LHCN-M2 (cell line): ENCODE measurements at places on chromosomes 7 and 10. TPM values are rescaled to one million over a fixed set of nuclear protein-coding genes. Genes with fewer than 3 reads are reported as not detected.
A peak's percentile ranks its signal among the peaks of the same experiment; 100 is the strongest.

GRCh38 chr7:33044986-33045385, 17.6 kb downstream of the NT5C3A start:
- no peak for DNase-seq

Gene CYP3A7
- total RNA-seq: 0.06 TPM in 1 of 2 replicates, not detected in the other

DNA sequence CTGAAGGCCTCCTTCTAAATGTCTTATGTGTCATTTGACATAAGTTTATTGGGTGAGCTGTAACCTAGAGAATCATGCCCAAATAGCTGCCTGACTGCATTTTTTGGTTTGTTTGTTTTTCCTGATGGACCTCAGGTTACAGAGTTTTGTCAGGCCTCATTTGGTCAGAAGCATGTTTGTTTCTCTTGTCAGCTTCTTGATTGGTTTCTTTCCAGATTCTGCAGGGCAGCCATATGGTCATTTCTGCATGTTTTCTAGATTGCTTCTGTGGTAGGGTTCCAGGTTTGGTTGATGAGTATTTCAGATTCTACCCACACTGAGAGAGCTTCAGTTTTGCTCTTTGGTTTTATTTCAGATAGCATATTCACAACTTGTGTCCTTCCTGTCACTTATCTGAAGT, 28.0 kb downstream of the GLCCI1 start:
- DNase-seq: peak; percentile 63

- no peak for DNase-seq
These were observed 164.1 kb downstream of the EBF3 start for GRCh38 chr10:129799942-129800341.

GRCh38 chr10:13916384-13916947, 329.7 kb downstream of the PRPF18 start:
- no peak for DNase-seq

DNA sequence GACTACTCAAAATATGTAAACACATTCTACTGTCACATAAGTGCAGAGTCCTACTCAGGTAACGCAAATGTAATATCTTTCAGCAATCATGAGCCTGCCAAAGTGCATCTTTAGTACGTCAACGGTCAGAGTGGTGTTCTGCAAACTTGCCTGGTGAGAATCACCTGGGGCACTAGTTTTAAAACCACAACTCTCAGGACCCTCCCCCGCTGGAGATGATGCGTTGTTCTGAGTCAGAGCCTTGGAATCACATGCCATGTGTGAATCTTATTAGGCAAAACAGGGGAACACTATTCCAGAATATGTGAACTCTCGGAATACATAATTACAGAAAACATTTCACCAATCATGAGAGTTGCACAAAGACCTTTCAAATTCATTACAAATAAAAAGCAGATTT, 115.7 kb downstream of the TPK1 start:
- no peak for DNase-seq

- DNase-seq: no peak
These were observed 118.3 kb upstream of the ZNF438 start for GRCh38 chr10:31149835-31150512.

DNA sequence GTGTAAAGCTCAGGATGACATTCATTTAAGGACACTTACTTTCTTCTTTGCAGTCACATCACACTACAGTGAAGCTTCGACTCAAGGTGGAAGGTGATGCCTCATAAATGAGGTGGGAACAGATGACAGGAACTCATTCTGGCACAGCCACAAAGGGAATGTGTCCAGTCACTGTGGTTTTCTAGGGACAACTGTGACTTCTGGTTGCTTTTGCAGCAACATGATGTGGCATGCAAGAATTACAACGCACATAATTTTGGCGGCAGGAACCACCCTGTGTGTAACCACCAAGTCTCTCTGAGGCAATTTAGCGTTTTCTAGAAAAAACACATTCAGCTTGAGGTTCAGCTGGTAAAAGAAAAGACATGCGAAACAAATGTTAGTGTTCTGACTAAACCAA, 32.0 kb upstream of the FERD3L start:
- peak; percentile 86 for DNase-seq

DNA sequence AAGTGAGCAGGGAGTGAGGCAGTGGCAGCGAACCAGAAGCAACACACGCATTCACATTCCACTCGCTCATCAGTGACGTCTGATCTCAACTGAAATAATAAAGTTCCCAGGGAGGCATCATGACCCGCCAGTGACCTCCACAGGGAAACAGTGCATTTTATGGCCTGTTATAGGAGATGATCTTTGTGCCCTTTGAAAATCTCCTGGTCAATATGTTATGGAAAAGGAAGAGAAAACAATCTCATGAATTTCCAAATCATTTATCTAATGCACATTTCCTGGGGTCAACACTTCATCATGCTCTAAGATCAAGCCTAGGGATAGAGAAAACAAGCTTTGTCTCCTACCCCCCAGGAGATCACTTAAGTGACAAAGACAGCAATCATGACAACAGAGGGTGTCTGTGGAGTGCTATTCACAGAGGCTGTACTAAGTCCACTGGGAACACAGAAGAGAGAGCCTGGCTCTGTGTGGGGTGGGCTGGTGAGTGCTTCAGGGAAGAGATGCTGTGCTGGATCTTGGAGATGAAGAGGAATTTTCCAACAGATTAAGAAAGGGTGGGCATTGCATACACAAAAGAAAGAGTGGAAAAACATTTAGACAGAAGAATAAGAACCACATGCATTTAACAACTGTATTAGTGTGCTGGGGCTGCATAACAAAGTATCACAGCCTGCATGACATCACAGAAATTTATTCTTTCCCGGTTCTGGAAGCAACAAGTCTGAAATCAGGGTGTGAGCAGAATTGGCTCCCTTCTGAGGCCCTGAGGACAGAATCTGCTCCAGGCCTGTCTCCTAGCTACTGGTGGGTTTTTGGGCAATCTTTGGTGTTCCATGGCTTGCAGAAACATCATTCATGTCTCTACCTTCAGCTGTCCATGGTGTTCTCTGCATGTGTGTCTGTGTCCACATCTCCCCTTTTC, 613.9 kb upstream of the IGFBP3 start:
- DNase-seq: peak; percentile 89

Gene CLDN12
- 31.2 and 35.9 TPM in 2 replicates for total RNA-seq

Gene XRCC2
- total RNA-seq: 11.0 and 13.9 TPM in 2 replicates

Gene ACADSB
- 8.4 and 9.2 TPM in 2 replicates for total RNA-seq

GRCh38 chr10:88913788-88914187, 33.7 kb downstream of the STAMBPL1 start:
- DNase-seq: no peak

DNA sequence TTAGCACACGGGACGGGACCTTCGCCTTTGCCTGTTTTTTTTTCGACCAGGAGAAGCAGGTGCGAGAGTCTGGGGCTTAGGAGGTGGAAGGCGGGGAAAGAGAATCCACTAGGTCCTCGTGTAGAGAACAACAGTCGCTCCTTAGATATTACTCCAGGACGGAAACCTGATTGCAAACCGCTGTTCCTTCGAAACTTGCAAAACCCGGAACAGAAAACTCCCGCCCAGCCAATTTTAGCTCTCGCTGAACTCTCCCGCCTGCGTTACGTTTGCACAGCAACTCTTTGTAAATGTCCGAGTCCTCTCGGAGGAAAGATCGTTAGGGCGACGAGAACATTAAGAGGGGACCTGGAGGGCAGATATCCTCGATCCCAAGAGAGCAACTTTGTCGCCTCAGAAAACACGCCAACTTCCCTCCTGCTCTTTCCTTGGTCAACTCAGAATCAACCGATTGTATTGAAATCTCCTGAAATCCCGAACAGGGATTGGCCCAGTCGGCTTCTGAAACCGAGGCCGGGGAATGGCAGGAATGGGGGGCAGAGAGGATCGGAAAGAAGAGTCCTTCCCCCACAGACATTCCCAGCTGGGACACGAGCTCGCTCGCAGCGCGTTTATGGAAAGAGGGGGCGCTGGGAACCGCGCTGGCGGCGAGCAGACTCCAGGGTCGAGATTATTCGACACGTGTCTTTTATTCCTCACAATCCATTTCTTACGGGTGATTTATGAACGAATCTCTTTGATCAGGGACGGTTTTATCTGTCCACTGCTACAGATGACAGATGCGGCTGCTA, 9.9 kb downstream of the TWIST1 start:
- DNase-seq: peak; percentile 82

GRCh38 chr7:93427107-93427506, 147.4 kb downstream of the CALCR start:
- DNase-seq: no peak

GRCh38 chr7:68977385-68978055, 620.8 kb upstream of the AUTS2 start:
- no peak for DNase-seq

- DNase-seq: no peak
These were observed 11.1 kb downstream of the ZNF316 start for GRCh38 chr7:6648066-6648814.

Gene ASB10
- not detected in 2 replicates for total RNA-seq

GRCh38 chr10:5831446-5831782, 18.2 kb upstream of the GDI2 start:
- no peak for DNase-seq

GRCh38 chr10:5741276-5741675, 56.6 kb downstream of the TASOR2 start:
- DNase-seq: no peak

Gene UNC5B
- 0.13 and 0.34 TPM in 2 replicates for total RNA-seq
